ENCODE measurements at places on chromosomes 6 and 20. TPM values are rescaled to one million over a fixed set of nuclear protein-coding genes. Genes with fewer than 3 reads are reported as not detected.

Gene QKI
- total RNA-seq, result 38.4 TPM

Gene LKAAEAR1
- 0.33 TPM for total RNA-seq

Gene COQ3
- 17.4 TPM for total RNA-seq

Gene RIPOR2
- 116 TPM for total RNA-seq

Gene TGM3
- not detected for total RNA-seq

Gene BMP6
- total RNA-seq, result 0.36 TPM

Gene PDE7B
- 0.31 TPM for total RNA-seq

Gene MAS1
- not detected for total RNA-seq

Gene RAB32
- total RNA-seq, result 0.25 TPM

Gene LMBRD1
- 12.7 TPM for total RNA-seq

Gene NUP153
- total RNA-seq, result 67.2 TPM

Gene BRD2
- total RNA-seq, result 197 TPM

GRCh38 chr6:134467620-134468019, 149.7 kb upstream of the SGK1 start:
- no peak for DNase-seq

- no peak for DNase-seq
Measured at GRCh38 chr20:12327205-12327604, 409.5 kb downstream of the BTBD3 start.

- no peak for DNase-seq
Measured at GRCh38 chr6:124688369-124688768, 273.9 kb upstream of the RNF217 start.

- no peak for DNase-seq
Measured at GRCh38 chr20:10609276-10609675, 64.5 kb downstream of the JAG1 start.

DNA sequence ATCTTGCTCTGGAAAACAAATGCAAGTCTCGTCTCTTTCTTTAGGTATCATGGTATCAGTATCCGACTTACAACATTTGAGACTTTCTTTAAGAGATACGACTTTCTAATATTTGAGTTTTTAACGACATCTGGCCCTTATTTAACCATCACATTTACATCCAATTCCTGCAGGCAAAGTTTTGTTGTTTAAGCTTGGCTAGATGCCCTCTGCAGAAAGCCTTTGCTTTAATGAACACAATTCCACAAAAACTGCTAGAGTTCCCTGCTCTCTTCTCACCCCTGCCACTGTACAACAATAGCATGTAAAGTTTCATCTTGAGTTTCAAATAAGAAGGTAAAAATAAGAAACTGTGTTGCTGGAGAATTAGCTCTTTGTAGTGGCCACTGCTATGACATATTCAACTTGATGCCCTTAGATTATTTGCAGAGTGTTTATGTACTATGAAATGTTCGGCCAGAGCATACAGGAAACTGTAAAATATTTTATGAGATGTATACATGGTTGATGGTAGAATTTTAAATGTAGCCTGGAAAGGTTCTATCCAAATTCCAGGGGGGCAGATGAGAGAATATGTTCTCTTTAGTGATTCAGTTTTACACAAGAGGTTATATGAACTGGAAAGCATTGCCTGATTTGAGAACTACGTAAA, 438.6 kb downstream of the CDC5L start:
- DNase-seq, result no peak

DNA sequence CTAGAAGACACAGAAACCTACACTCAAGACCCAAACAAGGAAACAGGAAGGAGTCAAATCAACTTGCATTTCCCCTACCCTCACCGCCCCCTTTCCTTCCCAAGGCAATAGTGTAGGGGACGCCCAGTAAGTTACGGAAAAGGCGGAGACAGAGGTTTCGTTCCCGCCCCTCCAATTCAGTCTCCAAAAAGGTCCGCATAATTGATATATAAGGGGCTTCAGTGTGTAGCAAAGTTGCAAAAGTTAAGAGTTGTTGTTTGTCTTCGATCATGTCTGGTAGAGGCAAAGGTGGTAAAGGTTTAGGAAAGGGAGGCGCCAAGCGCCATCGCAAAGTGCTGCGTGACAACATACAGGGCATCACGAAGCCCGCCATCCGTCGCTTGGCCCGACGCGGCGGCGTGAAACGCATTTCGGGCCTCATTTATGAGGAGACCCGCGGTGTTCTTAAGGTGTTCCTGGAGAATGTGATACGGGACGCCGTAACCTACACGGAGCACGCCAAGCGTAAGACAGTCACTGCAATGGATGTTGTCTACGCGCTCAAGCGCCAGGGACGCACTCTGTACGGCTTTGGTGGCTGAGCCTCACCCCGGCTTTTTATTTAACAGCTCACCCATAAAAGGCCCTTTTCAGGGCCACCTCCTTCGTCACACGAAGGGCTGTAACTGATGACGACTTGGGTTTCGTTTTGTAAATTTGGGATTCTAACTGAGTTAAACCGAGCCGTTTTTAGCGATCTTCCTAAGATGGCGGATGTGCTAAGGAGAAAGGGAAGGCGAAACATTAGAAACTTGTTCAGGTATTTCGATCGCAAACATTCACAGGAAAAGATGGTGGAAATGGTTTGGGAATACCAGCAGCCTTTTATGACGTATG, 124.6 kb upstream of the BTN3A2 start:
- DNase-seq, result peak; percentile 89

GRCh38 chr6:39424831-39425230, 102.3 kb upstream of the KCNK16 start:
- no peak for DNase-seq

GRCh38 chr20:7728338-7728737, 211.9 kb downstream of the HAO1 start:
- no peak for DNase-seq

DNA sequence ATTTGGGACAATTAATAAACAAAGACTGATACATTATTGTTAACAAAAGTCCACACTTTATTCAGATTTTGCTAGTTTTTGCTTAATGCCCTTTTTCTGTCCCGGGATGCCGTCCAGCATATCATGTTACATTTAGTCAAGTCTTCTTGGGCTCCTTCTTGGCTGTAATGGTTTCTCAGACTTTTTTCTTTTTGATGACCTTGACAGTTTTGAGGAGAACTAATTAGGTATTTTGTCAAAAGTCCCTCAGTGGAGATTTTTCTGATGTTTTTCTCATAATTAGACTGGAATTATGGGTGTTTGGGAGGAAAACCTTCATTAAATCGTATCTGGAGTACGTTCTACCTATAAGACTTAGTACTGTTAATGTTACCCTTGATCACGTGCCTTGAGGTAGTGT, 177.2 kb downstream of the MCHR2 start:
- DNase-seq, result no peak

DNA sequence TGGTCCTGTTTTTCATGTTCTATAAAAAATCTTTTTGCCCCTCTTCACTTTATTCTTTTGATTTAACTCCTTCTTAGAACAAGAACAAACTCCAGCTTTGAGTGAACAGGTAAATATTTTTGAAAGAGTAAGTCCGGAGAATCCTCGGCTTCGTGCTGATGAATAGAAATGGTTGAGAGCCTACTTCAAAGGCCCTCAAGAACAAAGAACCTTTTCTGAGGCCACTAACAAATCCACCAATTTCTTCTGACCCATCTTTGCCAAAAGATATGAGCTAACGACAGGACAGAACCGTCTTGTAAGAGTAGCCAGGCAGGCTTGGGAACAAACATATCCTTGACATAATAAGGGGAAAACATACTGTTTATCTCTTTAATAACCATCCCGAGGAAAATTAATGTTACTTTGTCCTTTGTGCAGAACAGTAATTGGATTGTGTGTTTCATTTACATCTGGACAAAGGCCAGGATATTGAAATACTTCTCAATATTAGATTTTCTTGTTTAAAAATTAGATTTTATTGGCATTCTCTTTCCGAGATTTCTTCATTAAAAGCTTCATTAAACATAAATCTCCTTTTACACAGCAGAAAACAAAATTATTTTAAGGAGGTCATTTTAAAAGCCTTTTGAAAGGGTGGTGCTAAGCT, 52.9 kb downstream of the NOX3 start:
- no peak for DNase-seq

GRCh38 chr6:7469696-7470095, 71.8 kb upstream of the DSP start:
- no peak for DNase-seq

GRCh38 chr20:18506744-18507143, 996 bp upstream of the SEC23B start:
- peak; percentile 39 for DNase-seq

DNA sequence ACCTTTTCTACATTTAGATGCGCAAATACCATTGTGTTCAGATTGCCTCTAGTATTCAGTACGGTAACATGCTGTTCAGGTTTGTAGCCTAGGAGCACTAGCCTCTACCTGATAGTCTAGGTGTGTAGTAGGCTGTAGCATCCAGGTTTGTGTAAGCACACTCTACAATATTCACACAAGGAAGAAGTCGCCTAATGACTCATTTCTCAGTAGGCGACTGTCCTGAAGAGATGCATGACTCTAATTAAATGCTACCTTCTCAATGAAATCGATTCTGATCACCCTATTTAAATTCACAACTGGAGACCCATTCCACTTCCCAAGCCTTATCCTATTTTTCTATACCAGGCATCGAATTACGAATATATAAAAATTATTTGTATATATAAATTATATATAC, 1.3 kb downstream of the MCUR1 start:
- DNase-seq, result no peak

DNA sequence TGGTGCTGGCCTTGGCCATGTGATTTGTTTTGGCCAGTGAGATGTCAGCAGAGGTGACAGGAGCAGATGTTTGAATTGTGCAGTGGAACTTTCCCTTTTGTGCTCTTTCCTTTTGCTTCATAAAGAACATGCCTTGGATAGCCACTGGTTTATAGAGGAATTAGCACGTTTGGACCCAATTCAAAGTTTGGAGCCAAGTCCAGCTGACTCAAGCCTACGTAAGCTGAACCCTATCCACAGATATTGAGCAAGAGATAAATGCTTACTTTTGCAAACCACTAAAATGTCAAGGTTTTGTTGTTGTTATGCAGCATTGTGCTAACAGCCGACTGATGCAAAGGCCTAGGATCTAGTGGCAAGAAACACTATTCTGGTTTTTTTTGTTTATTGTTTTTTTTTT, 230.9 kb upstream of the CITED2 start:
- no peak for DNase-seq

- no peak for DNase-seq
Measured at GRCh38 chr6:103629613-103630012, 1230.1 kb downstream of the HACE1 start.

DNA sequence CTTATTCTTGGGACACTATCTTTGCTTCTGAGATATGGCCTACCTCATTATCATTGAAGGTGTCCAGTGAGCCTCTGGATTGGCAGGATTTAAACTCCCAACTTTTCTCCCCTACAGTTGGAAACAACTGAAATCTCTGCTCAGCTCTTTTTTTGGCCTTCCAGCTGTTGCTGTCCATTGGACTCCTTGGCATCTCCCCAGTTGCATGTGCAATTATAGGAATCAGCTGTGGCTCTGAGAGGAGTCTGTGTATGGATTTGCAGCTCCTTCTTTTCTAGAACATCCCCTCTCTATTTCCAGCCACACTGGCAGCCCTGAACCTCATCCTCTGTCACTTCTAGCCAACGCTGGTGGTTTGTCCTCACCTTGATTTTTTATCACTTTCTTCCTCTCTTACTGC, 21.2 kb downstream of the RAB22A start:
- no peak for DNase-seq

GRCh38 chr6:84220809-84221409, 6.5 kb downstream of the CEP162 start:
- no peak for DNase-seq

- DNase-seq, result peak; percentile 63
Measured at GRCh38 chr6:90406142-90406794, 109.6 kb upstream of the BACH2 start.

GRCh38 chr6:31114970-31115849, 610 bp downstream of the PSORS1C1 start:
- no peak for DNase-seq

- DNase-seq, result no peak
Measured at GRCh38 chr6:3638662-3639061, 112.9 kb downstream of the PXDC1 start.

GRCh38 chr6:121460170-121460569, 24.7 kb downstream of the GJA1 start:
- no peak for DNase-seq

- DNase-seq, result no peak
Measured at GRCh38 chr20:61976644-61977418, 88.8 kb downstream of the TAF4 start.

- peak; percentile 87 for DNase-seq
Measured at GRCh38 chr20:59159493-59160376, 3.9 kb upstream of the ZNF831 start.

DNA sequence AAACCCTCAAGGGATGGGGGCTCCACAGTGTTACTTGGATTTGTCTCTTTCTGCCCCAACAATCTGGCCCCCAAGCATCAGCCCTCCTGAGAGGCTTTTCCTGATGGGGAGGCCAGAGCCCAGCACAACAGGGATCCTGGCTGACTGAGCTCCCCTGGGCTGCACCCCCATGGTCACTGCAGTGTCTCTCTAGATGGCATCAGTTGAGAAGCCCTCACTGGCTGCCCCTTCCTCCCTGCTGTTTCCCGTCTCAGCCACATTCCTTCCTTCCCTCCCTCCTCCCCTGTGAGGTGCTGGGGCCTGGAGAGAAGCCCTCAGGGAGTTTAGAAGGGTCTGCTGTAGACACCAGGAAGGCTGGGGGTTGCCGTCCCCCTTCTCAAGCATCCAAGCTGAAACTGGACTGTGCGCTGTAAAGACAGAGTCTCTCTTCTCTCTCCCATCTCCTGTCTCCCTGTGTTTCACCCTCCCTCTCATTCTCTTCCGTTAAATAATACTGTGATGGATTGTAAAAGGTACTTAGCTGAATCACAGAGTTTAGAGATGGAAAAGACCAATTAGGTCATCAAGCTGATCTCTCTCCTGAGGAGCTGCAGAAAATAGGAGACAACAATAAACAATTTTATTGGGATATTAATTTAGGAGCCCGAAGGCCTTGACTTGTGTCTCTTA, 29.7 kb downstream of the SAYSD1 start:
- no peak for DNase-seq

DNA sequence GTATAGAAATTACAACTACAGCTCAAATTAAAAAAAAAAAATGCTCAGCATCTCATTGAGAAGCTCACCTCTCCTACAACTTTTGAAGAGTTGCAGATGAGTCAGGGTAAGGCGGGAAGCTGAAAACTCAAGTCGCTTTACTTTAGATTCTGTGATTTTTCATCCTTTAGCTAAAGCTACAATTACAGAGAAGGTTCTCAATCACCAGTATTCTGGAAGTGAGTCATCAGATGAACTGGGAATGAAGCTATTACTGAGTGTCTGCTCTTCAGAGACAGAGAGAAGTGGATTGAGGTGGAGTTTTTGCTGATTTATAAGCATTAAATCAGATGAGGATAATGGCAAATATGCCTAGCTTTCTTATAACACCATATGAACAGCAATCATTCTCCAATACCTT, 91.9 kb downstream of the TFAP2A start:
- DNase-seq, result no peak
